ENCODE measurements at places on chromosomes 3 and 15.

GRCh38 chr3:23698652-23699313, 107.0 kb upstream of the UBE2E1 start:
- DNase-seq = no peak

DNA sequence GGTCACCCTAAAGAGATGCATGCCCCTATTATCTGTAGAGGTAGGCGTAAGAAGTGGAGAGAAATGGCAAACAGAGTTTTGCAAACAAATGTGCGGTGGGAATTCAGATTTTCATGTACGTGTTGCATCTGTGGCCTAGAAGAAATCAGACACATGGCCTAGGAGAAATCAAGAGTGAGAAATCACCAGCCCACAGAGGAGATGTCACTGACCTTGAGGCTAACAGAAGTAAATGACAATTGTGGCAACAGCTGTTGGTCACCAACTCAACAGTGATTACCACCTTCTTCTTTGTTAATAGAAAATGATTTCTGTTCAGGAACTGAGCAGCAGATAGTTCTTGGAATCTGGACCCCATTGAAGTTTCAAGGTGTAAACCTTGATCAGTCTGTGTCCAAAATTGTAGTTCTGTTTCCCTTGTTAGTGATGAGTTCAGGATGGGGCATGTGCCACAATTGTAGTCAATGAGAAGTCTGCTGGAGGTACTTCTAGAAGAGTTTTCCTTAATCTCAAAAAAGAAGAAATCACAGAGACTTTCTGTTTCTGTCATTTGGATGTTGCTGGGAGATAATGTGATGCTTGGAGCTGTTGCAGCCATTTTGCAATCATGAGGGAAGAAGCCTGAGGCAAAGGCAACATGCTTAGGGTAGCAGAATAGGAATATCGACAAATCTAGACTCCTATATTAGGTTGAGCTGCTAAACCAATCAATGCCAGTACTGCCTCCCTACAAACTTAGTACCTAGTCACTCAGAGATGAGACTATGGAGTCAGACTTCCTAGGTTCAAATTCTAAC, 34.3 kb upstream of the RFTN1 start:
- no peak for DNase-seq

- no peak for DNase-seq
These were observed 18.3 kb downstream of the STIMATE start for GRCh38 chr3:52879090-52879489.

- no peak for DNase-seq
These were observed 179.9 kb downstream of the FAM43A start for GRCh38 chr3:194865615-194866014.

DNA sequence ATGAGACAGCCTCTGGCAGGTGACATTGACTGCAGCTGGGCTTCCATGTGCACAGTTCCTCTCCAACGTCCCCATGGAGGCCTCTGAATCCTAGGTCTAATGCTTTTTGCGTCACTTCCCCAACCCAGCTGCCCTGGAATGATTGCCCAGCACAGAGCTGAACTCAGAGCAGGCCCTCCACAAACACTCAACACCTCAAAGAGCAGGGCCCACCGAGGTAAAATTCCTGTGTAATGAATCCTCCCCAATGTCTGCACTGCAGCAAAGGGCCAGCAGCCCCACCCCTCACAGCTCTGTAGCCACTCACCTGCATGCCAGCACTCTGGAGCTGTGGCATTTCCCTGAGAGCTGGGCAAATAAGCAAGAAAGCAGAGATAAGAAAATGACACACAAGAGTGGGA, 42.6 kb upstream of the DUSP7 start:
- DNase-seq = no peak

DNA sequence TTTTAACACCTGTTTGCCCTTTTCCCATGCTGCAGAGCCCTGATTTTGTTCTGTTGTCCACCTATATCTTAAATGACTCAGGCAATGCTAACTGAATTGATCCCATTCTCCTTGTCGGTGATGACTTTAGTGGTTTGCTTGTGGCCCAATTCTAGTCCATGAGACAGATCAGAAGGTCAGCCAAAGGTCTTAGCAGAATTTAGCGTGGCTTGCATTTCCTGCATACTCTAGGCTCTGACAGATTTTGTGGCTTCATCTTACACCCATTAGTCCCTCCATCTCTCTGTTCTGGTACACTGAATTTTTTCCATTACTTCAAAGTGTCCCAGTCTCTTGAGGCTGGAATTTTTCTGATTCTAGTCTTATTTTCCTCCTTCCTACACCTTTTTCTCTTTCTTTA, 161.9 kb downstream of the STAC start:
- DNase-seq = no peak

- peak; percentile 24 for DNase-seq
These were observed 57.3 kb downstream of the FRMD5 start for GRCh38 chr15:44137750-44138149.

DNA sequence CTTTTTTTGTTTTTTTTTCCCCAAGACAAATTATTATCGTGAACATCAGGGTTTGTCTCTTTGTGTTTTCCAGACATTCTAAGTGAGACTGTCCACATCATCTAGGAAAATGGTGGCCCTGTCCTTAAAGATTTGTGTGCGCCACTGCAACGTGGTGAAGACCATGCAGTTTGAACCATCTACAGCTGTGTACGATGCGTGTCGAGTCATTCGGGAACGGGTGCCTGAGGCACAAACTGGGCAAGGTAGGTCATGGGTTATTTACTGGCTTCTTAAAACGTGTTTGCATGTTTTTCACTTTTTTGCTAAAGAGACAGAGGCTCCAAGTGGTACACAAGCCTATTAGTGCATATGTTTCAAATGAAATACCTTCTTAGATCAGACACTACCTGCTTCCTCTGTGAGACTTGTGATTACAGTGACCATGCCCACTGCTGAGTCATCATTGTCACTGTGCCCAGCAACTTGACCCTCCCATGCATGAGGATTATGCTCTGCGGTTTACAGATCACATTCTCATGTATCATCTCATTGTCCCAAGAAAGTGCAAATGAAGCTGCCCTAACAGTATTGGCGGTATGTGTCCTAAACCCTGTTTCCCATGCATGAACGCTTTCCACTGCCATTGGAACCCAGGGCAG, 395.2 kb upstream of the TPM1 start:
- DNase-seq = no peak

- DNase-seq = no peak
These were observed 83.2 kb downstream of the COL8A1 start for GRCh38 chr3:99721633-99722007.

- DNase-seq = no peak
These were observed 424.6 kb downstream of the GRM7 start for GRCh38 chr3:7285505-7285904.

GRCh38 chr3:185796431-185797107, 28.3 kb downstream of the IGF2BP2 start:
- DNase-seq = no peak

DNA sequence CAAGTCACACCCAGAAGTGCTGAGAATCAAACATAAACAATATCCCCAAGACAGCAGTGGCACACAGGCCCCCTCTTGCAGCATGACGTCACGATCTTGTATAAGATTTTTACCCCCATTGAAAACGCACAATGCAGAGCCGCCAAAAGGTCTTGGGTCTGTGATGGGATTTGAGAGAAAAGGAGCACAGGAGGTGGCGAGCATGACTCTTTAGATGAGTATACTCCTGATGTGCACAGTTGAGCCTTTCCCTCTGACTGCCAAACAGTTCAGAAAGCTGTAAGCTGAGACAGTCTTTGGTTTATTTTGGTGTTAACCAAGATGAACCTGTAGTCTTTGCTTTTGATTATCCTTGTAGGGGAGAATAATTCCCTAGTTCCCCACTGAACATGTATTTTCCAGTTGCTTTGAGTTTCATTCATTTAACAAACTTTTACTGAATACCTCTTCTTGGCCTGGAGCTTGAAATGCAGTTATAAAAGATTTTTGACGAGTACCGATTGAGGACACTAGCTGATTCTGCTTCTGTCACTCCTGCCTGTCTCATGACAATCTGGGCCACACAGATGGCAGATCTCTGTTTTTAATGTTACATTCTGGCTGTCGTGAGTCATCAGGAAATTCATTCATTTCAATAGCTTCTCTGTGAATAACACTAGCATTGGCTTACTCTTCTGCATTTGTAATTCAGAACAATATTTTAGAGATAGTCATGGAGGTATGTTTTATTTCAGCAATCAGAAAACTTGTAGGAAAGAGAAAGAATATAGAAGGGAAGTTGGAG, 28.9 kb downstream of the CFAP91 start:
- DNase-seq = peak; percentile 79

DNA sequence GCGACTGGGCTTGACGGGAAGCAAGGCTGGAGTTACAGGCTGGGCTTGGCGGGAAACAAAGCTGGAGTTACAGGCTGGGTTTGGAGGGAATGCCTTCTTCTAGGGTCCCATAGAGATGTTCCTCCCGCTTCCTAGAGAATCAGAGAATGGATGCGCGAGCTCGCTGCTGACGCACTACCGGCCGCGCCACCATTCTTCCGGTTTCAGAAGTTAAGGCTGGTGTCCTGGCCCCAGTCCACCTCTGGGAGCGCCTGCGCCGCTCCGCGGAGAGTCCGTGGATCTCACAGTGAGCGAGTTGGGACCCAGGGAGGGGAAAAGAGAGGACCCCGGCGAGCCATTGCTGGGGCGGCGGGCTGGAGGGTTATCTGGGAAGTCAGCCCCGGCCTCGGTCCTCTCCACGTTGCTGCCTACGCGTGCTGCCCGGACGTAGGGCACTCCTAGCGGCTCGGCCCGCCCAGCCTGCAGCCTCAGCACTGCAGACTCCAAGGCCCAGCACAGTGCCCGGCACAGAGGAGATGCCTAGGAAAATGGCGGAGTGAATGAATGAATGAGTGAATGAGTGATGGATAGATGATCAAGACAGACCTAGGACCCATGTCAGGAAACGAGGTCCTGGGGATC, at the start of gene ZNF502:
ZNF502 (plus strand) TSS at position 206 of the 621 bp plus-strand sequence. CDS start 7,602 bp downstream, outside the sequence.
- DNase-seq = peak; percentile 91

DNA sequence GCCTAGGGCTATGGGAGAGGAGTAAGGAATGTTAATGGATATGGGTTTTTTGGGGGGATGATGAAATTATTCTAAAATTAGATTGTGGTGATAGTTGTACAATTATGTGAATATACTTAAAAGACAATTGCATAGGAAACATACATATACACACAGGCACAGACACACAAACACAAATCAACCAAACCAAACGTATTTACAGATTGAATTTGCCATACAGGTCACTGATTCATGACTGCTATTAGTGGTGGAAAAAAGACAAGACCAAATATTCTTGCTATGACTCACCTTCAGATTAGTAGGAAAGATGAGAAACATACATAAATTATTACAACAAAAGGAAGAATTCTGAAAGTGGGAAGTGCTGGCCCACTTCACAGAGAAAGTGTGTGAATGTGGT, 85.3 kb downstream of the C3orf38 start:
- DNase-seq = no peak

DNA sequence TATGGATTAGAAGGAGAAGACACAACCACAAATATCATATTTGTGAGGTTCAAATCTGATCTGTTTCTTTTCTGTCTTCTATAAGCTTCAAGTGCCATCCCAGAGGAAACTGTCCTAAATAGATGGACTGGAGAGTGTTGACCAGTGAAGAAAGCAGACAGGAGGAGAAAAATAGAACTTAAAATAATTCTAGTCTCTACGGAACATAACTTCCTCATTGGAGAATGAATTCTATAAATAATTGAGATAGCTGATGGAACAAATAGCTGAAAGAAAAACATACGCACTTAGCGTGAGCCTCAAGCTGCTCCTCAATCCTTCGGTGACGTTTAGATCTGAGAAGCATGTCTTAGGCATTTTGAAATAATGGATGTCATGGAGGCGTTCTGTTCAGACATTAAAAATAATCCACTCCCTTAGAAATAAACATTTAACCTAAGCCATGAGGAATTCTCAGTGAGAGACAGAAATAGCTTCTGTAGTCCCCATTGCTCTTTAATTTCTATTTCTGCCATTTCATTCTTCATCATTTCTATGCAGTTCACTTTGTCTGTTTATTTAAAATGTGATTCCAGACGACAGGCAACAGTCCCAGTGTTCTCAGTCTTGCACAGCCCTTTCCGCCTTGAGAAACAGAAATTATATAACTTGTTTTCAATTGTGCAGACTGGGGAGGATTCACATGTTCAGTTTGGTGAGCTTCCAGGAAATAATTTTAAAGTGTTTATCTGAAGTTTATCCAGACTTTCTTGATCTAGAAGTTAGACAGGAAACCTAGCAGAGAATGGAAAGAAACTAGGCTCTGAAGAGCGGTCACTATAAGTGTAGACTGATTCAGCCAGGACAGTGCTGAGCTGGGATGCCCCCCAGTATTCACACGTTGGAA, 97.3 kb downstream of the NR1D2 start:
- peak; percentile 8 for DNase-seq

- DNase-seq = no peak
These were observed 5.6 kb upstream of the TNIK start for GRCh38 chr3:171465763-171466162.

- no peak for DNase-seq
These were observed 3.9 kb upstream of the FGF12 start for GRCh38 chr3:192731233-192731632.

DNA sequence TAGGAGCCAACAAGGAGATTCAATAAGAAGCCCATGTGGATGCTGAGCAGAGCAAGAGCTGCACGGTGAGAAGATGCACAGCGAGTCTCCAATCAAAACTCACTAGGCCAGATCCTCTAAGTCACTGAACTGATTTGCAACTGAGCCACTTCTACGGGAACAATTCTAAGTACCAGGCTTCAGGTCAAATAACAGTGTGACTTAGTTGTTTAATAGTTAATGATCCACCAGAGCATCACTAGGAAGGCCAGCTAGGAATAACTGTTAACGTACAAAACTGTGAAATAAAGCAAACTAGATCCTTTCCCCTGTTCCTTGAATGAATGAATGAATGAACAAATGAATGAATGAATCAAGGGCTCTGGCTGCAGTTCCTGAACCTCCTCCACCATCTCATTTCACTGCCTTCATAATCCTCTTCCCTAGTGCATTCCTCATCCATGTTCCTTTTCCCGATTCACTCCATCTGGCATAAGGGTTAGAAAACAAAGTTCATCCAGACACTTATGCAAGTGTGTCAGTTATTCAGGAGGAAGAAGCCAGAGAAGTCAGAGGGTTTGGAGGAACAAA, 59.7 kb downstream of the ATP8B4 start:
- no peak for DNase-seq

DNA sequence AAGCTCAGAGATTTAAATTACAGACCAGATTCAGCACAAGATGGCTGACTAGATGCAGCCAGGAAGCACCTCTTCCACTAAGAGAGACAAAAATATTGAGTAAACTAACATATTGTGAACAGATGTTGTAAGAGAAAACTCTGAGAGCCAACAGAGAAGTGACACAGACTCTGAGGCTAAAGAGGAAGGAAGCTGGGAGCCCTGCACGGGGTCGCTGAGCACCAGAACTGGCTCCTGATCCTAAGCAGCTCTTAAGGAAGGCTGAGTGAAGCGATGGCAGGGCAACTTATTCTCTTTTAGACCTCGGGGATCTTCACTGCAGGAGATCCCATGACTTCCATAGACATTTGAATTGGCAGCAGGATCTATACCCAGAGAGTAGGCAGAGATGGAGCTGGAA, 578.0 kb upstream of the GRM7 start:
- DNase-seq = no peak

GRCh38 chr15:88932875-88933330, 19.7 kb upstream of the MFGE8 start:
- no peak for DNase-seq
